Right renal cortex interstitium (tissue), 3 donors: ENCODE measurements at places on chromosomes 1 and 21.

DNA sequence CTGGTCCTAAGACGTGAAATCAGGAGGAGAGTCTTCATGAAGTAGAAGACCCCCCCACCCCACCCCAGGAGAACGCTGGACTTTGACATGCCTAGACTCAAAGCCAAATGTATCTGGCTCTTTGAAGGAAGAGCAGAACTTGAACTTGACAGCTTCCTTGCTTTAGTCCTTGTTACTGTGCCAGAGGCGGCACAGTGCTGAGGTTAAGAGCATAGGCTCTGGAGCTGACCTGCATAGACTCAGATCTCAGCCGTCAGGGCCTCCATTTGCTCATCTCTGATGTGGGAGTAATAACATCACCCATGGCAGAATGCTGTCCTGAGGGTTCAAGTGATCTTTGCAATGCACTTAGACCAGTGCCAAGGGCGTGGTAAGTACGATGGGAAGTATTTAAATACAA, 39.0 kb downstream of the COL6A1 start:
- DNase-seq, result no peak

DNA sequence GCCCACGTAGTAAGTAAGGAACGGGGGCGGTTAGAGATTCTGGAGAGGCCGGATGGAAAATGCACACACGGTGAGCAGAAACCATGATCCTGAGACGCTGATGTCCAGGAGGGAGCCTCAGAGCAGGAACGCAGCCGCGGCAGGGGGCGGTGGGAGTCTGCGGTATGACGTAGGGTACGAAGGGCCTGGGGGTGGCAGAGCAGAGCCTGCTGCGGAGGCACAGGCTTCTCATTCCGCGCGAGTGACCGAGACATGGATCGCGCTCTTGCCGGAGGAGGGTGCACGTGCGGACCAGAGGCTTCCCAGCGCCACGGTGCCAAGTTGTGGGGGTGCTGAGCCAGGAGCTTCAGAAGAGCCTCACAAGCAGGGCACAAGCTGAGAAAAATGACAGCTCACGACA, 176.2 kb downstream of the KIF26B start:
- DNase-seq, result no peak

DNA sequence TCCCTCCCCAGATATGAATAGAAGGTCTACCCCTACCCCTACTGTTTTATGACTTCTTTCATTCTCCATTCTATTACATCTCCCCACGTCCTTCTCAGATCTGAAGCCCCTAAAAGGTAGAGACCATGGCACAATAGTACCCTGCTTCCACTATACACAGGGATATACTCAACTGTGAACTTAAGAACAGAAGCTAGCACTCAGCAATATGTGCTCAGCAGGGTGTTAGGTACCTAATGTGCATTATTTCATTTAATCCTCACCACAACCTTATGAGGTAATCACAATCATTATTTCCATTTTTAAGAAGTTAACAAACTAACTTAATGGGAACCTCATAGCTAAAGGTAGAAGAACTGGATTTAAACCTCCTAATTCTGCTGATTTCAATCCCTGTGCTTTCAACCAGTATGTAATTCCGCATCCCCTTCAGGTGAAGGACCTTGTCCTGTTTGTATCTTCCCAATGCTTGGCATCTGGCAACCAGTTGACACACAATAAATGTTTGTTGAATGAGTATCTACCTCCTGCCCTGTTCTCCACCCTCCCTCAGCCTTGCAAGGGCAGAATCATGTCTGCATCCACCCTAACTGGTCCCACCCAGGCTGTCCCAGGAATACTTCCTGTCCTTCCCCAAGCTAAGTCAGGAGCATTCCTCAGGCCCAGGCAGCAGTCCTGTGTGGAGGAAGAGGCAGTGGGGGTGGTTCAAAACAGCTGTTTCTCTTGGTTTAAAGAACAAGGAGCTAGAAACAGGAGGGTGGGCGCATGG, 6.5 kb downstream of the DENND2D start:
- DNase-seq, result no peak

GRCh38 chr1:95957748-95958147, 723.7 kb downstream of the RWDD3 start:
- no peak for DNase-seq

GRCh38 chr1:206944703-206945102, 1.6 kb downstream of the PIGR start:
- no peak for DNase-seq
